NB4 (cell line): ENCODE measurements at places on chromosomes 4 and X.

DNA sequence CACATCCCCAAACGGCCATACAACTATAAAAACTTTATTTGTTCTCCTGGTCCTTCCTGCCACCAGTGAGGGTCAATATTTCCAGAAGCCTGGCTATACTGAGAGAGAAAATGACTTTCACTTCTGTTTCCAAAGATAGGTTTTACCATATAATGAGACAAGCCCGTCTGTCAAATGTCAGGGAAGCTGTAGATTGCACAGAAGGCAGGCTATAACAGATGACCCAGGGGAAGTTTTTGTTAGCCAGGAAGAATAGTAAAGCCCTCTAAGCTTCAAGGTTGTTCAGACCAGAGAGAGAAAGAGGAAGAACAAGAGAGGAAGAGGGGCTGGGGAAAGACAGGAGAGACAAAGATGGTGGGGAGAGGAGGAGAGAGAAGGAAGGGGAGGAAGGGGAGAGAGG, 217.5 kb downstream of the GBA3 start:
- no peak for DNase-seq

DNA sequence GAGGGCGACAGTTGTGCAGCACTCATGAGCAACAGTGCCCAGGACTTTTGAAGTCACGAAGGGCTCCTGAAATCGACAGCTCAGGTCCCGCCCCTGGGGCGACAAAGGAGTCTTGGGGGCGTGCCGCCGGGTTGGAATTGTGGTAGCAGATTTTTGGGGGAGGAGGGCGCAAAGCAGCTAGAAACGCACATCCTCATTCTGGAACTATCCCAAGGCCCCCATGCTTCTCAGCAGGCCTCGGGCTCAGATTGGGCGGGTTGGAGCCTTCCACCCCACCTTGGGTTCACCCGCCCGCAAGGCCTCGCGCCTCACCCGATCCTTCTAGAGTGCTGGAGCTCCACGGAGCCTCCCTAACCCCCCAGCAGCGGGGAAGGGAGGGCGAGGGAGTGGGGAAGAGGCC, 85.5 kb downstream of the HPRT1 start:
- no peak for DNase-seq

- no peak for DNase-seq
These were observed 47.5 kb downstream of the FGF13 start for GRCh38 chrX:138664016-138664415.

GRCh38 chrX:40474205-40474626, 106.6 kb upstream of the ATP6AP2 start:
- no peak for DNase-seq

DNA sequence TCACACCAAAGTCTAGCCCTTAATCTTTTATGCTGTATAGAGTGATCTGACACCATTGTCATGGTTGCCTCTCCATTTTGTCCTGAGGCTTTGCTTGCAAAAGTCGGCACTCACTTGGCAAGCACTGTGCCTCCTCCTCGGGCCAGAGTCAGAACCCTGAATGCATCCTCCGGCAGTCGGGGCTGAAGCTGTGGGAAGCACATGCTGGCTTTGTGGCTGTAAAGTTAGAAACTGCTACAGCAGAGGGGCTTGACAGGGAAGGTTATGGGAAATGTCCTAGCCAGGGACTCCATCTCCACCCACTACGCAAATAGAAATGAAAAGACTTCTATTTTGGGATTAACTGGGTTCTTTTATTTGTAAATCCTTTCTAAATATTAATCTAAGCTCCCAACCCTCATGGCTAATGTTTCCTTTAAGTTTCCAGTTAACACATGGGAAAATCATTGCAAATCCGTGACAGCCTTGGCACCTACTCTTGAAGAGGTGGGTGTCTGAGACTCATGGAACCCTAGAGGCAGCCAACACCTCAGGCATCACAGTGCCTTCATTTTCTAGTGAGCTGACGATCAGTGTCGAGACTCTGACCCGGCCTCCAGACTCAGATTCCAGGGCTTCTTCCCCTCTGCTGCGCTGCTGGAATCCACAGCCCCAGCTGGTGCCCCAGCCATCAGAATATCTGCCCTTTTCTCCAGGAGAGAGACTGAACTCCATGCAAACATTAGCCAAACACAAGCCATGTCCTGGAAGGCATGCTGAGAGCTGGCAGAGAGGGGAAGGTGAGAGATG, 7.9 kb upstream of the CLDN24 start:
- no peak for DNase-seq

- no peak for DNase-seq
These were observed 115.0 kb upstream of the LDB2 start for GRCh38 chr4:17013382-17014006.

GRCh38 chr4:24850674-24851073, 55.3 kb downstream of the SOD3 start:
- DNase-seq: no peak

GRCh38 chr4:100299046-100299840, 109.0 kb upstream of the DDIT4L start:
- DNase-seq: no peak
